ENCODE measurements at places on chromosomes 7 and 10.

- no peak for DNase-seq
These were observed 35.5 kb downstream of the RBM20 start for GRCh38 chr10:110679486-110680272.

DNA sequence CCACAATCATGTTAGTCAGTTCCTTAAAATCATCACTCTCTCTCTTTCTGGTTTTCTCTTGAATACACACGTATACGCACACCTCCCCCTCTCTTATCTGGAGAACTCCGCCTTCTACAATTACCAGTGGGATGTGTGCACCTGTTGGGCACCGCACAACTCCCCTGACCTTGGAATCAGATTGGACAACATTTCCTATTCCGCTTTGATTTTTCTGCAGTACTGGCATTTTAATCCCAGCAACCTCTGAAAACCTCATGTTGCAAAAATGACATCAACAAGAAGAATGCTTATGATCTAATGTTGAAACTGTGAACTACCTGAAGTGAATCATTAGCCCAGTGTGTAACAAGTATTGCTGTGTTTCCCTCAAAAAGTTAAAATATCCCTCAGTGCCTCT is 109.6 kb downstream of the KIAA1217 start:
- no peak for DNase-seq

GRCh38 chr10:105112862-105113261 is 471.8 kb downstream of the SORCS3 start:
- no peak for DNase-seq

DNA sequence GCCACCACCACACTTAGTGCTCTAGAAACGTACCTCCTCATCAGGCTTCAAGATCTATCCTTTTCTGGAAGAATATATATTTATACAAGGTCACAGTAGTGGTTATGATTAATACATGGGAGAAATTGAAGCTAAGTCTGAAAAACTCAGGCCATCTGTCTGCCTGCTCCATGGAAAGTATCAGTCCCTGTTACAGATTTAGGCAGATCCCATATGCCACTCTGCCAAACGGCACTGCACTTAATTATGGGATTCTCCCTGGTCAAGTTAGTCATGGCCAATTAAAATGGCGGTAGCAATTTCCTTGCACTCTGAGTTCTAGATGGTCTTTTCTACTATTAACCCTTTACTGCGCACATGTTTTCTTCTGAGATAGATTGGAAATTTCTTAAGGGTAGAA is 740.0 kb downstream of the SUGCT start:
- DNase-seq = no peak

DNA sequence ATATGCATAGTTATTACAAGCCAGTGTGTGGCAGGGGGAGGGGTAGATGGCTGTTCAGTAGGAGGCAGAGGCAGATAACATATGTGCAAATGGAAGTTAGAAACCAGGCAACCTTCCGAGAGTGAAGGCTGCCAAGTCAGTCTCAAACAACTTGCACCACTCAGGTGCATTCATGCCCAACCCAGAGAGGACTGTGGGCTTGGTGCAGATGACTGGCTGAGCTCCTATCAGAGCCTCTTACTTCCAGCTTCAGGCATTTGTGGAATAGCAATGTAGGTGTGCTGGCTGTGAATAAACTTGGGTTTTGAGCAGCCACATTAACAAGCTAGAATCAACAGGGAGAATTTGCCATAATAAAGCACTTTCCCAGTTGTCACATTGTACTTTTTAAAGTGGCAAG is 789.8 kb downstream of the PHTF2 start:
- no peak for DNase-seq

- DNase-seq = peak; percentile 31
These were observed 15.5 kb downstream of the STX1A start for GRCh38 chr7:73703757-73704639.

- no peak for DNase-seq
These were observed 143.2 kb upstream of the COBL start for GRCh38 chr7:51459809-51460208.

DNA sequence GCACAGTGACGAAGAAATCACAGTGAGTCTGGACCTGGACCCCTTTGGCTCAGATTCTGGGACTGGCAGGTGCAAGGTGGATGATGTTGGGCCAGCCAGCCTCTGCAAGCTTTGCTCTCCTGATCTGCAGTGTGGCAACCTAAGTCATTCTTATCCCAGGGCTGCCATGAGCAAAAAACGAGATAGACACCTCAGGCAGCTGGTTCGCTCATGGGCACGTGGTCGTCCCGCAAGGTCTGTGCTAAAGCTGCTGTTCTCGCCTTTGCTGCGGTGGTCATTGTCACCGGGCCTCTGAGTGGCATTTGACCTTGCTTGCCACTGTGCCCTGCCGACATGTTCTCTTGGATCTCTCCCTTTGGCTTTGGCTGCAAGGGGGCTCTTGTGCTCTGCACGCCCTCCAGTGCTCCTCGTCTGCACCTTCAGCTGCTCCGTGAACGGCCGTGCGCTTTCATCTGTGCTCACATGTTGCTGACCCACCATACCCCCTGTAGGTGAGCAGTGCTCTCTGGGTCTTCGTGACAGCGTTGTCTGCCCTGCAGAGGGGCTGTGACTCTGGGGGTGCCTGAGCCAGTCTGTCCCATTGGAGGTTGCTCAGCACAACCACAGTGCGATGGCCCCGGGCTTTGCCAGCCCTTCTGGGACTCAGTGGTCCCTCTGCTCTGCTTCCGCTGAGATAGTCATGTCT is 317.0 kb downstream of the GLRX3 start:
- no peak for DNase-seq

- DNase-seq = no peak
These were observed 12.4 kb upstream of the CALML3 start for GRCh38 chr10:5512331-5512730.

DNA sequence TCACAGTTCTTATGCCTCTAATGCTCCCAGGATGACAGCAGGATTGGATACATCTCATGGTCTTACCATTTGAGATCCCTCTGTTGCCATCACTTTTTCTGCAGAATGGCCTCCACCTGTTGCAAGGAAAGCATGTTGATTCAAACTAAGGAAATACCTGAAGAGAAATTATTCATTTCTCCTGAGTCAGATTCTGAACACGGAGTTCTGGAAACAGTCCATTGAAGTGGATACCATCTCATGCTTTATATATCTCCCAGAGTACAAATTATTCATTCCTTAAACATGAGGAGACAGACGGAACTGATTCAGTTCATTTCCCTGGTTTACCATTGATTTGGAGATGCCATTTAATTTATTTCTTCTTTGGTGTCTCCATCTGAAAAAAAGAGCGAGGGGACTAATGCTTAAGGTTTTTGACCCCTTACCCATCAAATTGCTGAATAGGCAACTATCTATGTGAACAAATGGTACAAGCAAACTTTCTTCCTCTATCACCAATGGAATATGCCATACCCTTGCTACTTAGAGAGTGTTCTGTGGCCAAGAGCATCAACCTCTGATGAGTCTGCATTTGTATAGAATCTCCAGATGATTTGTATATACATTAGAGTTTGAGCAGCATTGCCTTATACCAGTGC is 305.0 kb upstream of the LRGUK start:
- DNase-seq = no peak

DNA sequence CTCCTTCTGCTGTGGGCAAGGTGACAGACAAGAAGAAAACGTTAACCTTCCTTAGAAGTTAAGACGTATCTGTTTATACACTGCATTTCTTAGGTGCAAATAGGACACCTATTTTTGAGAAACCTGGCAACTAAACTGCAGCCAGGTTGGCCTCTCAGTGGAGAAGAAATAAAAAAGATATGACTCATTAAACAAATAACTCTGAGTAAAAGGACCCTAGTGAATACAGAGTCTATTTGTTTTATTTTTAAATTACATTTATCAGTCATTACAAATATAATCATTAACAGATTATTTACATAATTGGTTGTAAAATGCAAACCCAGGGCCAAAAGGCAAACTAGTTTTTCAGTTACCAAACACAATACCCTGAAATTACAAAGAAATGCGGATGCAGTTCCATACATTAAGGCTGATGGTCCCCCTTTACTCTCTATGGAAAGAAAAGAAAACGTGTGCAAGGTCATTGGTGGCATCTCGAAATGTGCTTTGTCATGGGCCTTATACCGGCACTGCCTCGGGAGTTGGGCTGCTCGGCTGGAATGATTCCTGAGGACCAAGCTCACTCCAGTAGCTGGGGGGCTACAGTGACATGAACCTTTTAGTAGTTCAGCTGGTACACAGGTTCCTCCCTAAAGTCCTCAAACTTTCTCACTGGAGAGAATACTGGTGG is 38.4 kb downstream of the ADRB1 start:
- no peak for DNase-seq

- no peak for DNase-seq
These were observed 42.6 kb downstream of the ZNF503 start for GRCh38 chr10:75358835-75359421.

DNA sequence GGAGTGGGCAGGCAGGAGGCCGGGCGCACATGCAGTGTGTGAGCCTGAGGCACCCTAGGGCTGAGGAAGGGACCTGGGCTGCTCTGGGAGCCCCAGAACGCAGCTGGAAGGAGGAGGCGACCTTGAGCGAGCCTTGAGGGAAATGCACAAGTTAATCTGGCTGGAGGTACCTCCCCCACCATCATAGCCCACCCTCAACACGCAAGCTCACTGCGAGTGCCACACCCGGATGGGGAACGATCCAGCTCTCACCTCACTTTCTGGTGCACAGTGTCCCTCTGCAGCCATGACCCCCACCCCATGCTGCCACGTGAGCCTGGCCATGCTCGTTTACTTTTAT is 162.4 kb upstream of the PPP2R2D start:
- DNase-seq = no peak

- DNase-seq = no peak
These were observed 145.0 kb upstream of the YAE1 start for GRCh38 chr7:39421251-39421650.

DNA sequence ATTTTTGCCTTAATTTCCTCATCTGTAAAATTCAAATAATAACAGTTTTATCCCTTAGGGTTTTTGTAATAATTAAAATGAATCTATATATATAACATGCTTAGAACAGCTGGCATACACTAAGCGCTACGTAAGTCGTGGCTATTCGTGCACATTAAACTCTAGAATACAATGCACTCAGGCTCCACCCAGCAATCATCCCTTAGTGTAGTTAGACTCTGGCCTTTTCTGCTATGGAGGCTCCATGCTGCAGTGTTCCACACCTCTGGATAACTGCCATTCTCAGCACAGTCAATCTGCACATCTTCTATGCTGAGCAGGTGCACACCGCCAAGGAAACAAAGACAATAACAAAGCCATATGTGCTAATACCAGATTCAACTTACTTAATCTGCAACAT is 92.9 kb downstream of the IPMK start:
- DNase-seq = no peak

DNA sequence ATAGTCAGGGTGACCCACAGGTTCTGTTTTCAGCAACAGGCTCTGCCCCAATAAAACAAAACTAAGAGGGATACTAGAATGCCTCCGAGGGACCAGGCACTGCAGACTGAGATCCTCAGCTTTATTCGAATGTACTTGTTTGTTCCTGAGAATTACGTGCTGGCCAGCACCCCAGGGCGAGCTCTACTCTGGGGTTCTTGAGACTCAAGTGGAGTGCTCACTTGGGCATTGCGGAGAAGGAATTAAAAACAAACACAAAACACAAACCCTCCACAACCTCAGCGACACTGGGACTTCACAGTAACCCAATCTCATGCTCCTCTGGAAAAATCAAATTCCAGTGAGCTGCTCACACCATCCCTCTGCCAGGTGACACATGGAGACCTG is 250.7 kb downstream of the TNS3 start:
- no peak for DNase-seq

- DNase-seq = no peak
These were observed 35.8 kb downstream of the SCRN1 start for GRCh38 chr7:29953726-29954347.

- DNase-seq = no peak
These were observed 205.9 kb upstream of the PHF14 start for GRCh38 chr7:10767771-10768170.

- DNase-seq = no peak
These were observed 128.5 kb upstream of the PFKP start for GRCh38 chr10:2938869-2939268.

DNA sequence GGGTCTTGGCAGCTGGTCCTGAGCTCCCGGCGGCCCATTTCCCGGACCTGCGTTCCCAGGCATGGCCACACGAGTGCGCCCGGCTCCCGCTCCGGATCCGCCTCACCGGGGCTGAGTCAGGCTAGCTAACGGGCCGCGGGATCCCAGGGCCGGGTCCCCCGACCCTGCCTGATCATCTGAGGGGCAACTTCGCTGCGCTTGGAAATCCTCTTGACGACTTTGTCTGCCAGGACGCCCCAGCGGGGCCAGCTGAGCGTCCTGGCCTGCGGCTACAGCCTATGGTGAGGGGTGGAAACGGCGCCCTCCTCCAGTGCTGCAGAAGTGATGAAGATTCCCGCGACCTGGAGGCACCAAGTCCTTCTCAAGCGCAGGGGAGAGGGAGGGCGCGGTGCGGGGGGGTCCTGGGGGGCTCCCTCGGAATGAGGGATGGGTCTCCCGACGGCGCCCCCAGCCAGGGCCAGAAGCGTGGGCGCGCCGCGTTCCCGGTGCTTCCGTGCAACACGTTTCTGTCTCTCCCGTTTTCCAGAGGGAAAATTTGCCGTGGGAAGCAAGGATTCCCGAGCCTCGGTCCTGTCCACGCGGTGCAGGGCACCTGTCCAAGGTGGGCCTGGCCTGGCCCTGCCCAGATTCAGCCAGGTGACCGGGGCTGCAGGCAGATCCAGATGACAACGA is 212.4 kb downstream of the CCSER2 start:
- DNase-seq = peak; percentile 36

DNA sequence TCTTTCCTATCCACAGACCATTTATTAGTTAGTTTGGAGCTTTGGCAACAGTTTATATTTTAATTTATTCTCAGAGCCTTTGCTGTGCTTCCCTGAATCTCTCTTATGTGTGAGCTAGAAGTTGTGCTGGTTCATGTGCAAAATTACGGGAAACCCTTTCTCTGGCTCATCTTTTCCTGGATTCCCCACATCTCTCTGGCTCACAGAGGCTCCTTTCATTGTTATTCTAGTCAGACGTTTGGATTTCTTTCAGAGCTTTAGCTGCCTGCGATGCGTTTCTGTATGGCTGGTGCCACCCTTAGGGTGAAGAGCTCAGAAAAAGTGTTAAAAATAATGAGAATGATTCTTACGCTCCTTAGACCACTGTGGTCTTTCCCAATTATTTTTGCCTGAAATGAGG is 53.3 kb downstream of the TPST1 start:
- no peak for DNase-seq

DNA sequence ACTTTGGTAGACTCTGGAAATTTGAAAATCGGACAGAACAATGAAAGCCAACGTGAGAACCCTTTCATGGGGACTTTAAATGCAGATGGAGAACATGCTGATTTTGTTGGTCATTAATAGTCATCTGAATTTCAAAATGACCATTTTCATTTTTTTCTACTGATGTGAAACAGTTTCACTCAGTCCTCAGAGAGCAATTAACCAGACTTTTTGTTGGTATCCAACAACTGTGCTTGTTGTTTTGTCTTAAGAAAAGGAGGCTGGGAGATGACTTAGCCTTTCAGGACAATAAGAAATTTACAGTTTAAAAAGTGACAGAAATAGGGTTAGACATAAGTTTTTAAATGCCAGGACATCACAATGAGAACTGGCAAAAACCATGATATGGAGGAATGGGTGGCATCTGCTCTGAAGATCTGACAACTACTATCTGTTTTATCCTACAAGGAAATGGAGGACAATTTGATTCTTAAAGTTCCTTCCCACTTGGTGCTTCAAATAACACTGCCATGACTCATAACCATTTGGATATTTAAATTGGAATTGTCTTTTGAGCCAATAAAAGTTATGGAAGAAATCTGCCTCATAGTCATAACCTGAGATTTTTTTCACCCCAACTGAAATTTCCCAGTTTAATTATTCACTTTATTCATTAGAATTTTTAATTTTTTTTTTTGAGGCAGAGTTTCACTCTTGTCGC is 87.2 kb upstream of the HPS1 start:
- no peak for DNase-seq

Data from effector CD8-positive, alpha-beta T cell (primary cell).